Stimulated activated CD8-positive, alpha-beta memory T cell treated with anti-CD3 and anti-CD28 coated beads, Interleukin-4, amount 100 ng/mL, for 1 hour (primary cell): ENCODE measurements at places on chromosomes 2 and 18.
A peak's percentile ranks its signal among the peaks of the same experiment; 100 is the strongest.

DNA sequence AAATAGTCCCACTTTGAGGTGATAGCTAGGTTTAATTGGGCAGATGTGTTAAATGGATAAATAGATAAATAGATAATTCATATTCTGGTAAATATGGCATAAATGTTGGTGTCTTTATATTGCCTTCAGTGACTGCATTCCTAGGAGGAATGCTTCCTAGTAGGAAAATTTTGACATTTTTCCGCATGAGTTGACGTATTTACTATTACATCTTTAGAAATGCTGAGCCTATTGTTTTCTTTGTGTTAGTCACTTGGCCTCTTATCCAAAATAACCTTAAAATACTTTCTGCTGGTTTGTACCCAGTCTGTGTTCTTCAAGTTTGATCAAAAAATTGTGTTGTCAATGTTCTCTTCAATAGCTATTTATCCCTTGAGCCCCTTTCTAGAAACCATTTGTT, 495.6 kb upstream of the ZEB2 start:
- no peak for DNase-seq

- no peak for DNase-seq
These were observed 171.8 kb downstream of the CYRIA start for GRCh38 chr2:16493788-16494187.

GRCh38 chr2:189364607-189365006, 76.7 kb upstream of the WDR75 start:
- DNase-seq = no peak

- no peak for DNase-seq
These were observed 149.2 kb upstream of the TWIST2 start for GRCh38 chr2:238698451-238699306.

GRCh38 chr18:48785736-48786454, 164.9 kb downstream of the SMAD7 start:
- DNase-seq = no peak

GRCh38 chr2:112794841-112795240, 10.5 kb upstream of the IL1A start:
- no peak for DNase-seq

DNA sequence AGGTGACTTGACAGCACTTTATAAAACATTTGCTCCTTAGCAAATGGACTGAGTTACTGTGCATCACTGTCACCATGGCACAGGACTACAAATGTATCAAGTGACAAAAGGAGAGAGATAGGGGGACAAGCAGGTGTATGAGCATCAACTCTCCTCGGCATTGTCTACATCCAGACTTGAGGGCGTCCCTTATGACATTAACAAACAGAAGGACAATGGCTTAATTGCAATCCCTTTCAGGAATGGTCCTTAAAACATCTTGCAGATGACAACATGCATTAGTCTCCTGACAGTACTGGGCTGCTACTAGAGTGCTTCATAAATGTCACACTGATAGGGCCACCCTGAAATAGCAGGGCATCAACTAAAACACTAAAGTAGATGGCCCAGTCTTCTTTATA, 198.8 kb downstream of the PDE1A start:
- DNase-seq = no peak

DNA sequence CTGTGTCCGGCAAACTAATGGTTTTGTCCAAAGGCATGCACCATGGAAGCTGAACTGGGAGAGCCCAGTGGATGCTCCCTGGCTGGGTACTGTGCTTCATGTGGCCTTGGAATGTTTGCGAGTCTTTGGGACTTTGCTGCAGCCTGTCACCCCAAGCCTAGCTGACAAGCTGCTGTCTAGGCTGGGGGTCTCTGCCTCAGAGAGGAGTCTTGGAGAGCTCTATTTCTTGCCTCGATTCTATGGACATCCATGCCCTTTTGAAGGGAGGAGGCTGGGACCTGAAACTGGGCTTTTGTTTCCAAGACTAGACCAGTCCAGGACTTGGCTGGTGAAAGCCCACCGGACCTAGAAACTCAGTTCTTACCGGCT, 1.7 kb downstream of the MARS2 start:
- no peak for DNase-seq

DNA sequence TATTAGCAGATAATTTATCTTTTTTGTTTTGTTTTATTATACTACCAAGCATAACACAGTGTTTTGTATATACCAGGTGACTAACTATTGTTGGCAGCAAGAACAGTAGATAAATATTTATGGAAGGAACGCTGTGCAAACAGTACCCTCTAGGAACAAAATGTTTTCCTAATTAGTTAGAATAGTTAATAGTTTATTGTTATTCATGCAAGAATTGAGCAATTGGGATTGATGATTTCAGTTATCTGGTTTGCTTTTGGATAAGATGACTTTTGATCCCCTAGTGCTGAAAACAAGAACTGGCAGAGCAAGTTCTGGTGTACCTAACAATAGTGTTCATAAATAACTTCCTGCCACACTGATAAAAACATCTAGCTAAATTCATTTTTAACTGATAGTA, 323.3 kb downstream of the TGIF1 start:
- no peak for DNase-seq

GRCh38 chr2:85594715-85595300, 737 bp upstream of the RNF181 start:
- no peak for DNase-seq

GRCh38 chr18:69935319-69936190, 12.1 kb downstream of the CD226 start:
- DNase-seq = peak; percentile 62

GRCh38 chr2:3913166-3913565, 209.8 kb downstream of the DCDC2C start:
- DNase-seq = no peak

- no peak for DNase-seq
These were observed 927.0 kb upstream of the CRIM1 start for GRCh38 chr2:35428548-35428947.

DNA sequence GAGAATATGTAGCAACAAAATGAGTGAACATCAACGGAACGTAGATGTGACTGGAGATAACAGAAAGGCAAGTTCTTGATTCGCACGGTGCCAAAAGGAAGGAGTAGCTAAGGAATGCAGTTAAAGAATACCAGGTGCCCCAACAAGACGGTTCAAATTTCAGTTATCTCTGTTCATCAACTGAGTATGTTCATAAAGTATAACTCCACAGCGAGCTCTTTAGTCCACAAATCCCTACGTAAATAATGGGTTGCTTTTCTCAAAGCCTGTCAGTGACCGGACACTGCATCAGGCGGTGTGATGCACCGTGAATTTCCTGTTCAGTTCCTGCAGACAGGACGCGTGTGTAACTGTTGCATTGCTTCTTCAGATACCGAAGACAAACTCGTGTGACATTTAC, 91.8 kb downstream of the NOL10 start:
- no peak for DNase-seq

GRCh38 chr2:161988589-161988988, 85.4 kb downstream of the DPP4 start:
- no peak for DNase-seq

DNA sequence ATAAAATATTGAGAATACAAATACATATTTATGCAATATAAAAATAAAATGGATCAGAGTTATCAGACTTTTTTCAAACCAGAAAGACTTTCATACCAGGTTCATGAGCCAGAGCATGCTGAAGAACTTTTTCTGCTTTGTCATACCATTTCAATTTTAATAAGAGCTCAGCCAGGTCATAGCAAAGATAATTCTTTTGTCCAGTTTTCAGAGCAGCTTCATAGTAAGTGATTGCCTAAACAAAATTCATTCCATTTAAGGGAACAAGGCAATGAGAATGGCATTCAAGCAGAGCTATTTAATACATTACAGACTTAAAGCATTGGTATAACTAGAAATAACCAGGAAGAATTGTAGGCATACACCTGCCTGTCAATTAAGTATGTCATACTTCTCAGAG, 42.3 kb downstream of the TTC21B start:
- DNase-seq = no peak

DNA sequence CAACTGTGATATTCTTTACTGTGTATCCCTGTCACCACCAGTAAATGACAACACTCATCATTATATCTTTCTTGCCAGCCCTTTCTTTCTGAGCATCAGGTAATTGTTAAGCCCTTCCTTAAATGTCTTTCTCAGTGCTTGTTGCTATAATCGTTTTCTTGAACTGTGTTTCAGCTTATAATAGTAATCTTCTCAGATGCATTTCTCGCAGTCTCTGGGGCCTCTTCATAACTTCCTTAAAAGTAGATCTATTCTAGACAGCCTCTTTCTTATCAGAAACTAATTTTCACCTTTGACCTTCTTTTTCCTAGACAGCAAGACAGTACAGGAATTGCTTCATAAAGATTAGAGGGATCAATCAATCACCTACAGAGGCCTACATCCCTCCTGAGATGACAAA, 648.1 kb downstream of the CPS1 start:
- no peak for DNase-seq

- DNase-seq = no peak
These were observed 44.9 kb downstream of the MYO7B start for GRCh38 chr2:127580167-127581049.

GRCh38 chr2:134244086-134244485, 9.8 kb upstream of the MGAT5 start:
- no peak for DNase-seq

DNA sequence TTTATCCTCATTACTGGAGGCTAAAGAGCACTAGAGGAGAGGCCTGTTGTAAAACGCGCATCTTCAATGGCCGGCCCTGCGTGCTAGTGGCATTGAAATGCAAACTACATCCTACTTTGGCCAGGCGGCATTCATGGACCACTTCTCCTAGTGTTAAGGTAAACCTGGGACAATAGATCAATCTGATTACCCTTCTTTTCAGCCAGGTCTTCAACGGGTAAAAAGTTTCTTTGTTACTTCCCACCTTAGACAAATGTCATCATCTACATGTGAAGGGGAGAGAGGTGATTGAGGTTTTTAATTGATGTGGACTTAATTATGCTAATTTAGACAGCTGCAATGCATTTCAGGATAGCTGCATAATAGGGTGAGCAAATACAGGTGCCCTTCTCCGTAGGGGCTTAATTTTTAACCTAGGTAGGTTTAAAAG, 628.0 kb downstream of the ZEB2 start:
- DNase-seq = no peak

- no peak for DNase-seq
These were observed 133.0 kb downstream of the IKZF2 start for GRCh38 chr2:213018340-213018901.

DNA sequence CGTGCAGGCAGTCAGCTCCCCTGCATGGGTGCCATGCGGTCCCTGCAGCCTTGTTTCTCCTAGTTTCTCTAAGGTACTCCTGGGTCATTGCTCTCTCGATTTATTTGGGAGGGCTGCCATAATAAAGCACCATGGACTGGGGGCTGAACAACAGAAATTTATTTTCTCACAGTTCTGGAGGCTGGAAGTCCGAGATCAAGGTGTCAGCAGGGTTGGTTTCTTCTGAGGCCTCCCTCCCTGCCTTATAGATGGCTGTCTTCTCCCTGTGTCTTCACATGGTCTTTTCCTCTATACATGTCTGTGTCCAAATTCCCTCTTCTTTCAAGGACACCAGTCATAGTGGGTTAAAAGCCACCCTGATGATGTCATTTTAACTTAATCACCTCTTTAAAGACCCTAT, 40.5 kb downstream of the RPL37A start:
- no peak for DNase-seq

- no peak for DNase-seq
These were observed 35.5 kb downstream of the STAT1 start for GRCh38 chr2:190978389-190979053.

DNA sequence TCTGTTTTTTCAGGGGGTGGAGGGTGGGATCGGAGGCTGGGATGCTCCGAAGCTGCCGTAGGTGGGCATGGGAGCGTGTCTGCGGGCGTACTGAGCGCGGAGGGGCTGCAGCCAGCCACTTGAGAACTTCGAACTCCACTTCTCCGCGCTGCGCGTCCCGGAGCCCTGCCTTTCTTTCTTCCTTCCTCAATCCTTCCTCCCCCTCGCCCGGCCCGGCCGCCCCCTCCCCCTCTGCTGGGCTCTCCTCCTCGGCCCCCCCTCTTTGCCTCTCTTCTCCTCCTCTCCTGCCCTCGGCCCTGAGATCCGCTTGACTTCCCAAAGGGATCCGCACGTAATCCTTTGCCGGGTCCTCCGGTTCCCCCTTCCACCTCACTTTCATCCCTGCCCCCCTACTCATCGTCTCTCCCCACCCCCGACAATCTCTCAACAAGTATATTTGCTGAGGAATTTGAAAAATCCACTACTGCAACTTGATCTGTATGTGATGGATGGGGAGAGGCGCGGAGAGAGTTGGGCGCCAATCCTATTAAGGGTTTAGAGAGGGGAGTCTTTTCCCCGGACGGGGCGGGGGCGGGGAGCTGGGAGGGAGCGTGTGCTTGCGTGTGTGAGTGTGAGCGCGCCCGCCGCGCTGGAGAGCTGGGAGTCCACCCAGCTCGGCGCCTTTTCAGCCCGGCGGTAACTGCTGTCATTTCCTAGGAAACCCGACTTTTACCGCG, 1.1 kb downstream of the GLI2 start:
- DNase-seq = no peak

DNA sequence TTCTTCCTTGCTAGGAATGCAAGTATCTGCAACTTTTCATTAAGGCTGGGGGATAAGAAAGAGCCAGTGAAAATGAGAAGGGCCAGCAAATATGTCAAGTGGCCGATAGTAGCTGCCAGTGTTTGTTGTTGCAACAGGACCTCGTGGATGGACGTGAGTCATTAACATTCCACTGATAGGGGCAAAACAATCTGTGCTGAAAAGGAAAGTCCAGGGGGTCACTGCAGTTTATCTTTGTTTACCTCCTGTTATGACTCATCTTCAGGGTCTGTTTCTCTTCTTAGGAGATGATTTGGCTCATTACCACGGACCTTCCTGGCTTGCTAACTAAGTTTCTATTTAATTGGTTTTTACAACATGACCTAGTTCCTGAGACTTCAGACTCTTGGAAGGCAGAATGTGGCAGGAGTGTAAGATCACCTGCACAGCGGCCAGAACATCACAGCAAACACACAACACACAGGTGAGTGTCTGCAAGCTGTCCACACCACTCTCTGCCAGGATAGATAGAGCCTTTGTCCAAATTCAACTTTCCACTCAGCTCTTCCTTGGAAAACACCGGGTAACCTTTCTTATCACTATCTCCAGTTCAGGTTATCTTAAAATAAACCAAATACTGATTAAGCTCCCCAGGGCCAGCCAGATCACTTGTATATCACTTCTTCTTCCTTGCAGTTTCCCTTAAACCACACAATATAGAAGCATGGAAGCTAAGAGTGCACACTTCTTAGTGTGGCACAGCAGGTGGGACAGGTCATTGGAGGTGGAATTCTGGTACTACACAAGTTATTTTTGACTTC, 157.5 kb upstream of the LMAN1 start:
- DNase-seq = no peak

DNA sequence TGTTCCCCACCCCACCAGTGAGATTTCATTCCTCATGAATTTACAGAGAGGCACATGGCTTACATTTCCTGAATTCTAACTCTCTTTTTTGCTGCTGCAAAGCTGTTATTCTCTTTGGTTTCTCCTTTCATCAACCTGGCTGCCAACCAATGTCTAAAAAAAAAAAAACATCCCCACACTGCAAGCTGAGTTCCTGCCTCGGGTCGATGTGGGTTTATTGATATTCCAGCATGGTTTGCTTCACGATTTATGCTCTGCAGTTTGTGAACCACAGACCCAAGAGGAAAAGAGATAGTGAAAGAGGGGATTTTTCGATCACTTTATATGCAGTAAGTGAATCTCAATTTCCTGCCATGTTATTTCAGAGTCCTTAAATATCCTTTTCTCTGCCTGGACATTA, 363.6 kb downstream of the LPIN1 start:
- no peak for DNase-seq
